Mammary microvascular endothelial cell (primary cell): ENCODE measurements at places on chromosomes 4 and X. TPM values are rescaled to one million over a fixed set of nuclear protein-coding genes. Genes with fewer than 3 reads are reported as not detected.

FAM9C gene
- total RNA-seq: not detected in 2 replicates

SLC6A14 gene
- not detected in 2 replicates for total RNA-seq

NHS gene
- total RNA-seq: under 0.01 and 0.07 TPM in 2 replicates

SOWAHD gene
- total RNA-seq: not detected in 2 replicates

STARD8 gene
- 13.9 and 16.6 TPM in 2 replicates for total RNA-seq

ADH1B gene
- not detected in 2 replicates for total RNA-seq

TKTL2 gene
- not detected in 2 replicates for total RNA-seq

SLC39A8 gene
- 5.3 and 6.0 TPM in 2 replicates for total RNA-seq

SSX1 gene
- not detected in 2 replicates for total RNA-seq
